Activated T-cell treated with anti-CD3 and anti-CD28 coated beads, Interleukin-2, amount 50 U/mL, for 4 hours (primary cell): ENCODE measurements at places on chromosomes 3 and 15.

DNA sequence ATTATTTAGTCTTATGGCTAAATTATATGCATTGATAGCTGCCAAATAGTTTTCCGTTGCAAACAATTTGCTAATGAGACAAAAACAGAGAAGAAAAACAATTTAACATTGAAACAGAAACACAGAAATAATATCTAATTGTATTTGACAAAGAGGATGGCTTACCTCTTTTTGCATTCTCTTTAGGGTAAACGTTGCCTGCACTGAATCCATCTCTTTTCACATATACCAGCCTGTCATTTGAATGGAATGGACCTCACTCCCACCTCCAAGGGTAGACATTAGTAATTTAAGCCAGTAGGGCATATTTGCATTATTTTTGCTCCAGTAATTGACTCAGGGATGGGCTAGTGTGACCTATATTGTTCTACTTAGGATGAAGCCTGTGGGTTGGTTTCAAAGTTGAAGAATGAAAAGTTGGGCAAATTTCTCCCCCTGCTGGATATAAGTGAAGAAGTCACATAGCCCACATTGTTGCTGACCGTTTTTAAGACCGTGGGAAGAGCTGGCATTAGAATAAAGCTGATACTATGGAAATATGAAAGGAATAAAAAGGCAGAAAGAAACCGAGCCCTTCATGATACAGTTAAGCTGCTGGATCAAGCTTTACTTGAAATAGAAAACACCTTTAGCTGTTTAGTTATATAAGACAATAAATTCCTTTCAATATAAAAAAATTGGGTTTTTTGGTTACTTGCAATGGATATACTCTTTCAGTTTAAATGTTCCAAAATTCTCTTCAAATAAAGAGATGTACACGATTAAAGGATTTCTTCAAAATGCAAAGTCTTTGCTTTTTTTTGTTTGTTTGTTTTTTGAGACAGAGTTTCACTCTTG is 26.9 kb downstream of the PIERCE2 start:
- no peak for DNase-seq

GRCh38 chr3:168552251-168552650 is 456.5 kb upstream of the GOLIM4 start:
- DNase-seq = no peak

GRCh38 chr3:124567179-124567578 is 163.1 kb upstream of the UMPS start:
- no peak for DNase-seq

- DNase-seq = no peak
These were observed 23.8 kb upstream of the SIAH2 start for GRCh38 chr3:150786791-150787190.

DNA sequence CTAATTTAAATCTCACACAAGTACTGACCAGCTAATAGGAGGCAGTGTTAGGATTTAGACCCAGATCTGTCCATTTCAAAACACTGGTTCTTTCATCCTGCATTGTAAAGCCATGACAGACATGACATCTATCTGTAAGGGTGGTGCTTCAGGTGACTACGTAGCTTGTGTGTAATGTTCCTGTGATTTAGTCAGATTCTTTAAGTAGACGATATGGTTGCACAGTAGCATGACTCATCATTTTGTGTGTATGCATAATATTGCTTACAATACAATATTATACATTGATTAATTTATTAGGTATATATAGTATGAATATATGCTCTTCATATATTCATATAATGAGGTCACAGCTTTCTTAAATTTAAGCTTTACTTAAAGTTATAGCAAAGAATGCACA is 628.5 kb downstream of the GRM7 start:
- DNase-seq = no peak

GRCh38 chr3:171876680-171877147 is 33.6 kb downstream of the TMEM212 start:
- no peak for DNase-seq

GRCh38 chr3:120469440-120469839 is 18.6 kb upstream of the FSTL1 start:
- no peak for DNase-seq

DNA sequence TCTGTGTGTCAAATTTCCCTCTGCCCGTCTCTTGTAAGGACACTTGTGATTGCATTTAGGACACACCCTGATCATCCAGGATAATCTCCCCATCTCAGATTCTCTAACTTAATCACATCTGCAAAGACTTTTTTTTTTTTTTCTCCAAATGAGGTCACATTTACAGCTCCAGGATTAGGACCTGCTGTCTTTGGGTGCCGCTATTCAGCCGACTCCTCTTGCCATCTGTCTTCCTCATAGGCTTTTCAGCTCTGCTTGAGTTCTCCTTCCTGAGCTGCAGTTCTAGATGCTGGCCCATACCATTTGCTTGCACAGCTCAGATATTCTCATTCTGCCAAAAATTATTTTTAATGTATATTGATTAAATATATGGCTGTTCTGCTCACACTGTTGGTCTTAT is 94.3 kb upstream of the TLE3 start:
- no peak for DNase-seq

DNA sequence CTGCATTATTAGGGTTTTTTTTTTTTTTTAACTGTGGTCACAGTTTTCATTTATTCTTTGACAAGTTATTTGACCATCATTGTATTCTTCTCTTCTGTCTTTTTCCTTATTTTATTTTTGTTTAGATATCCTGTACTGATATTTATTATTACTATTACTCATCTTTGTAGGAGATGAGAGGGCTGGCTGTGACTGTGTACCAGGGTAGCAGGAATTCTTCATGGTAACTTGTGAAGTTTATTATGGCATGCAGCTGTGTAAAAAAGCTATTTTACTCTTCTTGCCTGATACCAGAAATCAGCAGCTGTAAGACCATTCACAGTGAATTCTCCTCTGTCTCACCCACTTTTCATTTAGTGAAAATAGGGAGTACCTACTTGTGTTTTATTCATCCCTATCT is 44.5 kb downstream of the ATP6V1A start:
- no peak for DNase-seq

GRCh38 chr3:66338927-66339326 is 118.1 kb downstream of the SLC25A26 start:
- DNase-seq = no peak

- no peak for DNase-seq
These were observed 19.5 kb upstream of the CAV3 start for GRCh38 chr3:8713901-8714759.

GRCh38 chr3:127775398-127776109 is 46.8 kb downstream of the MGLL start:
- DNase-seq = no peak

DNA sequence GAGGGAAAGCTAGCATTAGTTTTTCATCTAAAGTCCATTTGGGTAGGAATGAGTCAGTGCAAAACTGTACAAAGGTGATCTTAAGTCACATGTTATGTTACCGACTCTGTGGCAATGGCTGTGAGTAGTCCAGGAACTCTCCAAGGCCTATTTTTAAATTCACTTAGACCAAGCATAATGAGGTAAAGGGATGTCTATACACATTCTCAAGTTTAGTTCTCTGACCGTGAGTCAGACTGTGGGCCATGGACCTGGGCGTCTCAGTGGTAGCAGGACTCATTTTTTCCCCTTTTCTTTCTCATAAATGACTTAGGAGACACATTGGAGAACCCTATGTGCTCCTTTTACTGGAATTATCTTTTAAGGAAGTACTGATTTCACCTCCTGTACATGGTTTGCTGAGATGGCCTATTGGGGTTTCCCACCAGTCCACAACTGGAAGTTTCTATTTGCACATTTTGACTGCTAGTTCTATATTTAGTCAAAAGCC is 488.7 kb upstream of the TPRG1 start:
- no peak for DNase-seq

- no peak for DNase-seq
These were observed 158.4 kb upstream of the CCDC54 start for GRCh38 chr3:107218864-107219269.

DNA sequence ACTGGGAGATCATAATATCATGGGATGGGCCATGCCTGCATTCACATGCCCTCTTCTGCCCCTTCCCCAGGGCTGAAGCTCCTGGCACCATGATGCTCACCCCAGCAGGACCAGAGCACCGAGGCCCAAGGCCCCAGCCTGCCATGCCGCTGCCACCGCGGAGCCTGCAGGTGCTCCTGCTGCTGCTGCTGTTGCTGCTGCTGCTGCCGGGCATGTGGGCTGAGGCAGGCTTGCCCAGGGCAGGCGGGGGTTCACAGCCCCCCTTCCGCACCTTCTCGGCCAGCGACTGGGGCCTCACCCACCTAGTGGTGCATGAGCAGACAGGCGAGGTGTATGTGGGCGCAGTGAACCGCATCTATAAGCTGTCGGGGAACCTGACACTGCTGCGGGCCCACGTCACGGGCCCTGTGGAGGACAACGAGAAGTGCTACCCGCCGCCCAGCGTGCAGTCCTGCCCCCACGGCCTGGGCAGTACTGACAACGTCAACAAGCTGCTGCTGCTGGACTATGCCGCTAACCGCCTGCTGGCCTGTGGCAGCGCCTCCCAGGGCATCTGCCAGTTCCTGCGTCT is 5.6 kb downstream of the PLXNA1 start:
- DNase-seq = no peak

DNA sequence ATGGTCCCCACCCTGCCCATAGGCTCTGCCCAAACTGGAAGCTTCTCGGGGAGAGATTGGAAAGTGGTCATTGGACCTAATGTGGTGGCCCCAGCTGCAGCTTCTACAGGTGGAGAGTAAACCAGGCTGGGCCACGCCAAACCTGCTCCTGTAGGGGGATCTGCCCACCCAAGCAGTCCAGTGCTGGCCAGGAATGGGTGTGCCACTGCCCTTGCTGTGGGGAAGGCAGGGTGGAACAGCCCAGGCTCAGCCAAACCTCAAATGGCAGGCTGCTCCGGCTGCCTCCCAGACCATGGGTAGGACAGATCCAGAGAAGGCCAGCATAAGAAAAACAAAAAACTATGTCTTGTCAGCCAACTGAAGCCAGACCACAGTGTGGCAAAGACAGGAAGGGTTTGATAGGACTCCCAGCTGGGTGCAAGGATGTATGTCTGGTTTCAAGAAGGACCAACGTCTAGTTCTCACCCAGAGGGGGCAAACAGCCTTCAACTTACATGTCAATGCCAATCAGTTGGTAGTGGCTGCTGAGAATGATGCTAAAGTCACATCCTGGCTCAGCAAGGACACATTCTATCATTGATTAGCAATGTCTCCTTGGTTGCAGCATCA is 267.3 kb downstream of the UACA start:
- no peak for DNase-seq

GRCh38 chr3:129352650-129353588 is 74.2 kb downstream of the HMCES start:
- DNase-seq = no peak

DNA sequence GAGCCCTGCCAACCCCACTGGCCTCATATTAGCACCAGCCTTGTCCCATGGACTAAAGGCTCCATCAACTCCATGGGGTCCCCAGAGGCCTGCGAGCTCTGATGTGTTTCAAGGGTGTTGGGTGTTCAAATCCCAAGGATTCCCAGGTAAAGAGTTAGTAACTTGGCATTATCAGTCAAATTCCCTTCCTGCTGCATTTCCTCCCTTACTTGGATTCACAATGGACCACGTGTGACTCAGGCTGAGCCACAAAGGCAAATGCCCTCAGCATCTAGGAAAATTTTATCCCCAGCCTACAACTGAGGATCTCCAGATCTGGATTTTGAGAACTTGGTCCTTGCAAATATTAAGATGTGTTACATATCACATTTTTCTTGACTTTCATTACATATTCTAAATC is 58.8 kb downstream of the GADL1 start:
- DNase-seq = no peak

- DNase-seq = no peak
These were observed 33.1 kb downstream of the RASGRP1 start for GRCh38 chr15:38531509-38531908.

- DNase-seq = no peak
These were observed 50.7 kb upstream of the SEC61A1 start for GRCh38 chr3:128001576-128001975.

DNA sequence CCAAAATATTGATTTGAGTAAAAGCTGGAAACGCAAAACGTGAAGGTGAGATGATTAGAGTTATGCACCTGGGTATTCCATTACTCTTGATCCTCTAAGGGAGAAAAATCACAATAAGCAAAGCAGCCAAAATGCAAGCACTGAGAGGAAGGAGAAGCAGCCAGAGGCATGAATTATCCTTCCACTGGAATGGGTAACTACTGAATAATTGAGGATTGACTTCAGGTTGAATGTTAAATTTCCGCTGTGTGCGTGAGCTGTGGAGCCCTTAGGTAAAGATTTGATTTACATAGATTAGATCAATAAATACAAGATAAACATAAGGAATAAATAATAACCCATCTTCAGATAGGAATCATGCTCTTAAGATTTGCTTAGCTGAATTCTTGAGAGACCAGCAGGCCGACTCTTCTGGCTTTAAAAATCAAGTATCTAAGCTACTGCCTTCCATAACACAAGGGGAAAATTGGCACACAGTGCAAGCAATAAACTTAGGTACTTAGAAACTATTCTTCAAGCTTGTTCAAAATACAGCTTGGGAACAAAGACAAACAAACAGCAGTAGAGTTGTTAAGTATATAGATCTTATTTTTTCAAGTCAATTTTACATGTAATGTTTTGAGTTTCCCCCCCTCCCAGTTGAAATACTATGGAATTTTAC is 1459.5 kb downstream of the ZPLD1 start:
- no peak for DNase-seq

- DNase-seq = no peak
These were observed 184.1 kb upstream of the LRRC3B start for GRCh38 chr3:26438325-26438940.

GRCh38 chr3:78277801-78278200 is 1237.9 kb downstream of the ROBO2 start:
- no peak for DNase-seq

GRCh38 chr3:48594417-48595049 is 596 bp downstream of the COL7A1 start:
- DNase-seq = no peak

- DNase-seq = no peak
These were observed 40.5 kb downstream of the CEP63 start for GRCh38 chr3:134526319-134526718.

GRCh38 chr3:24087469-24087868 is 142.4 kb downstream of the NR1D2 start:
- DNase-seq = no peak

GRCh38 chr3:197782230-197782629 is 8.8 kb upstream of the LRCH3 start:
- DNase-seq = no peak

- no peak for DNase-seq
These were observed 775.9 kb downstream of the AGBL1 start for GRCh38 chr15:86855307-86856291.

DNA sequence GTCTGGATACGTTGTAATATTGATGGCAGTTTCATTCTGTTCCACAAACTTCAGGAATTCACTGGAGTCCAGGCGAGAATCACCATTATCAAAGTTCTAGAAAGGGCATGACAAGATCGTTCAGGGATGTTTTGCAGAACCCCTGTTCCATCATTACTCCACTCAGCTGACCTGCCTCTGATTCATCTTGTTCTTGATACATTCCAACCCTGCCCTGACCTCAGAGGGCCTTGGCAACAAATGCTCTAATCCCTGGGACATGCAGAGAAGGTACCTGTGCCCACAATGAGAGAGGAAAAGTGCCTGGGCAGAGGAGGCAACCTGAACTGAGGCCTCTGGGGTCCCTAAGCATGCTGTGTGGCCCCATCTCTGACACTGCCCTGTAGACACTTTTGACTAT is 45.9 kb downstream of the FSTL1 start:
- no peak for DNase-seq

GRCh38 chr3:139159356-139159755 is 114.7 kb upstream of the PRR23C start:
- no peak for DNase-seq
